ENCODE measurements at places on chromosomes 11 and 22.

GRCh38 chr11:119309953-119310681, 6.8 kb downstream of the MCAM start:
- DNase-seq, result no peak

DNA sequence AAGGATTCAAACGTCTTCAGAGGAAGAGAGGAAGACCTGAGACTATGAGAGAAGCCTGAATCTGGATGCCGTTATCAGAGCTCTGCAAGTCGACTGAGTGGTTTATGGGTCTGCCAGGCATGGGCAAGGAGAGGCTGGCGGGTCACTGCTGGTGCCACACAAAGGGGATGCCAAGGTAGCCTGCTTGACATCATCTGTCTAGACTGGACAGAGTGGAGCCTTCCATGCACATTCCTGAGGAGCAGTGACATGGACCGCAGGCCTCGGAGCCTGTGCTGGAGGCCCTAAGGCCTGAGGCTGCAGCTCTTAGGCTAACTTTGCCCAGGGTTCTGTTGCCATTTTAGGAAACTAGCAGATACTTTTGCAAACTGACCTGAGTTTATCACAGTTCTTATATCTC, 127.4 kb downstream of the WT1 start:
- no peak for DNase-seq

DNA sequence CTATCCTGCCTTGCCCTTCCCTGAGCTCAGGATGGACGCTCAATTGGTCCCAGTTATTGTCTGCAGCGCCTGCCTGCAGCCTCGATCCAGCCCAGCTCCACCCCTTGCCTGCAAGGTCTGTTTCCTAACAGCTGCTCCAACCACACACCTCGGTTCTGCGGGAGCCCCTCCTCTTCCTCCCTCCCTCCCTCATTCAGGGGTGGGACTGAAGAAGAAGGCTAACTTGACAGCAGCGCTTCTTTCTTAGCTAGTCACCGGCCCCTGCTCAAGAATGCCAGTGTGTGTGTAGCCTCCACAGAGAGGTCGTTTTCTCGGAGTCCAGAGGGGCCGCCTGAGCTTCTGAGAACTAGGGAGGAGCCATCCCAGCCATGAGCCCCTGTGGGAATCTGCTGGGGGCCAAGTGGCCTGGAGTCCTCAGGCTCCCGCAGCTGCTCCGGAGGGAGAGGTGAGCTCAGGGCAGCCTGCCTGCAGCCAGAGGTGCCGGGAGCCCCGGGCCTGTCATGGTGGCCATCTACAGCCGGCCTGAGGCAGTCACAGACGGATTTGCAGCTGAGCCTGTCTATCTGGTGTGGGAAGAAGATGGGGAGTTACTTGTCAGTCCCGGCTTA, 36.1 kb downstream of the LIMK2 start:
- peak; percentile 28 for DNase-seq

DNA sequence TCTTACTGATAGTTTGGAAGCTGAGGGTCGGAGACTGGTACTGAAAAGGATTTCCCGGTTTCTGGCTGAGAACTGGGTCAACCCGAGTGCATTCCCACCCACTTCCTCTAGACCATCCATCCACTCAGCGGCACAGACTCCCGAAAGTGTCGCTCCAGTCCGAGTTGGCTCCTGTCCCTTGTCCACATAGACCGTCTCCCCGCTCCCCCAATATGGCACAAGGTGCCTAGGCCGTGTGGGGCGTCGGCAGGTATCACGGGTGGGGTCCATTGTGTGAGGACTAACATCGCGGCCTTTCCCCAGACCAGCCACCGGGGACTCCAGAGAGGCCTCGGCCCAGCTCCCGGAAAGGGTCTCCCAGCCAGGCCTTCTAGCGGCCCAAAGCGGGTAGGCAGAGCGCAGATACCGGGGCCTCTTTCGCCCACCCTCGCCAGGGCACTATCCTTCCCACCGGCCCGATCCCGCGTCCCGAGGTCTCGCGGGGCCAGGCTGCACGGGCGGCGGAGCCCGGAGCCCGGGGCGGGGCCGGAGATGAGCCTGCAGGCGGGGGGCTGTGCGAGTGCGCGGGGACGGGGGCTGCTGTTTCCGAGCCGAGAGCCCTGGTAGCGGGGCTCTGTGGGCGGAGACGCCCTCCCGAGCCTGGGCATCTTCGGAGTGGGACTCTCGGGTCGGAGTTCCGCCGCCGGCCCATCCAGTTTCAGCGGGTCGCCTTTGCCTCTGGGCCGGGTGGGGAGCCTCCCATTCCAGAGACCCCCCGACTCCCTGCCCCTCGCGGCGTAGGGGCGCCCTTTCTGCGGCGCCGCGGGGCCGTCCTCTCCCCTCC, 21.1 kb downstream of the SERPINH1 start:
- peak; percentile 88 for DNase-seq

GRCh38 chr22:34845391-34845790, 220.6 kb upstream of the ISX start:
- DNase-seq, result no peak

- no peak for DNase-seq
Measured at GRCh38 chr11:123536690-123537437, 106.8 kb downstream of the GRAMD1B start.

Data from endothelial cell (in vitro differentiated cells).